ENCODE measurements at places on chromosomes 3 and 15.

DNA sequence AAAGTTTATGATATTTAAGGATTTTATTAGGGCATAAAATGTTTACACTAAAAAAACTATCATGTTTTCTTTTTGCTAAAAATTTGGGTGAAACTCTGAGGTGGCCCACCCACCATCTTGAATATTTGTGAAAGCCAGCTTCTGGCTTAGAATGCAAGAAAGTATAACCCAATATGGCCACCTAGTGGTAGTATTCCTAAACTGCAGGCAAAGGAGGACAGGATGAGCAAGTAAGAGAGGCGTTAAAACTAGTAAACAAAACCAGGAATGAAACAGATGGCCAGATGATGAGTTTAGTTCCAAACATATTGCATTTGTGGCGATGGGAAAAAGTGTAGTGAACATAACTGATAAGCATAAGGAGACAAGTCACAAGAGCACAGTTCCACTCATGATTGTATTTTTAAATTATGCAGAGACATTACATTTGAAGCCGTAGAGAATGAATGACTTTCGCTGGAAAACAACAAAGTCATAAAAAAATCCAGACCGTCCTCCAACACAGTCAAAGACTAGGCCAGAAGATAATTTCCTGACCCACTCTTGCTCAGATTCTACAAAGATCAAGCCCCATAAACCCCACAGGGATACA is 103.3 kb upstream of the PRTG start:
- DNase-seq = no peak

DNA sequence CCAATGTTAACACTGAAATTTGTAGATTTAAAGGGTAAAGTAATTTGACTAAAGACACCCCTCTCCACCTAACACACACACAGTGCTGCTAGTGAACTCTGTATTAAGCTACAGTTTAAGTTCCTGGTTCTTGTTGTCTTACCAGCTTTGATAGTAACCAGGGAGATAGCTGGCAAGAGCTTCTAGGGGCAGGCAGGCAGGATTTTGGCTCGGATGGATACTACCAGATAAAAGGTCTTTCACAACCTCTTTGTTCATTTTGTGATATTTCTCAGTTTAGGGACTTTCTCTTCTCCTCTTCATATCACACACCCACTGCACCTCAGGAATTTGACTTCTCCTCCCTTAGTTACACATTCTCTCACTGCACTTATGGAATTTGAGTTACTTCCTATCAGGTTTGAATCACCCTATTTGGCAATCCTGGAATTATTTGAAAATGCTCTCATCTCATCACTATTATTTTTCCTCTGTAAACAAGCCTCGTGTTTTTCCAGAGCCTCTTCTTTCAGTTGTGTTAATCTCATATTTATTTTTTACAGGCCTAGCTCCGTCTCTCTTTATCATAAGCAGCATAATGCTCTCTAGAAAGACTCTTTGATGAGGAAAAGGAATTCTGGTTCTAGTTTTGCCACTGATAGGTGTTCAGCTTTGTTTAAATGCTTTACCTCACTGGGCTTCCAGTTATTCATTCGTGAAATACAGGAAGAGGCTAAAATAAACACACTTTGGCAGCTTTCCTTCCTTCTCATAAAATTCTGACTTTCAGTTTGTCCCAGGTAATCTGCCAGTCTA is 23.0 kb upstream of the CLDN1 start:
- no peak for DNase-seq

DNA sequence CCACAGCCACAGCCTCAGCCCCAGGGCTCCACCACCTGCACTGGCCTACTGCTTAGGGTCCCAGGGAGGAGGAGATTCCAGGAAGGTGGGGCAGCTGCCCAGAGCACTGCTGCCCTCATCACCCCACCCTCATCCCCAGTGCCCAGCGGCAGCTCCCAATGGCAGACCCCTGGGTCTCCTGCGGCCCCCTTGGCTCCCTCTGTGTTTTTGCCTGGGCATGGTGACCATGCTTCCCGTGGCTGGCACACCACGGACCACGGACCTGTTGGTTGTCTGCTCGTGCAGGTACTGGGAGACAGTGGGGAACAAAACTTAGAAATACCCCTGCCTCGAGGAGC is 2.7 kb downstream of the CHST13 start:
- DNase-seq = no peak

DNA sequence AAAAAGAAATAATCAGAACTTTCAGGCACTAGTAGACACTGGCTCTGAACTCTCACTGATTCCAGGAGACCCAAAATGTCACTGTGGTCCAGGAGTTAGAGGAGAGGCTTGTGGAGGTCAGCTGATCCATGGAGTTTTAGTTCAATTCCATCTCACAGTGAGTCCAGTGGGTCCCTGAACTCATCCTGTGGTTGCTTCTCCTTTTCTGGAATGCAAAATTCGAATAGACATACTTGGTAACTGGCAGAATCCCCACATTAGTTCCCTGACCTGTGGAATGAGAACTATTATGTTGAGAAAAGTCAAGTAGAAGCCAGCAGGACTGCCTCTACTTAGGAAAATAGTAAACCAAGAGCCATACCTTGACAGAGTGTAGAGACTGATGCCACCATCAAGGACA is 87.3 kb upstream of the OXTR start:
- DNase-seq = no peak

DNA sequence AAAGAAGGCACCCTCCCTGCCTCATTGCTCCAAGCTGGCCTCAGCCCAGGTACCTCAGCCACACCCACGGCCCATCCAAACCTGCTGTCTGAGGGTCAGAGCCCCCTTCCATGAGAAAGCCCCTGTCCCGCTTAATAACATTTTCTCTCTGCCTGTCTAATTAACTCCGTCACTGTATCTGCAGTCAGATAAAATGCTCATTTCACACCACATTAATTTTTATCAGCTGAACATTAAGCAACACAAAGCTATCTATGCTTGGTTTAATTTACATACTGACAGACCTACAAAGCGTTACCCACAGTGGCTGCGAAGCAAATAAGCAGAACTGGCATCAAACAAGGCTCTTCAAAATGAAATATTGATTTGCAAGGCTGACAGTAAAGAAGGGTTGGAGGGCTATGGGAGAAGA is 309.8 kb upstream of the ICE2 start:
- no peak for DNase-seq

DNA sequence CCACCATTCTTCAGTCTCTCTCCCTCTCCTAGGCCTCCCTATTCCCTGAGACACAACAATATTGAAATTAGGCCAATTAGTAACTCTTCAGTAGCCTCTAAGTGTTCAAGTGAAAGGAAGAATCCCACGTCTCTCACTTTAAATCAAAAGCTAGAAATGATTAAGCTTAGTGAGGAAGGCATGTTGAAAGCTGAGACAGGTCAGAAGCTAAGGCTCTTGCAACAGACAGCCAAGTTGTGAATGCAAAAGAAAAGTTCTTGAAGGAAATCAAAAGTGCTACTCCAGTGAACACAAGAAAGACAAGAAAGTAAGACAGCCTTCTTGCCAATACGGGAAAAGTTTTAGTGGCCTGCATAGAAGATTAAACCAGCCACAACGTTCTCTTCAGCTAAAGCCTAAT is 41.3 kb downstream of the PPM1L start:
- DNase-seq = no peak

GRCh38 chr3:56064684-56065083 is 403.6 kb downstream of the ERC2 start:
- DNase-seq = no peak

- no peak for DNase-seq
Observed at GRCh38 chr3:43210049-43211027, 76.0 kb upstream of the SNRK start.

DNA sequence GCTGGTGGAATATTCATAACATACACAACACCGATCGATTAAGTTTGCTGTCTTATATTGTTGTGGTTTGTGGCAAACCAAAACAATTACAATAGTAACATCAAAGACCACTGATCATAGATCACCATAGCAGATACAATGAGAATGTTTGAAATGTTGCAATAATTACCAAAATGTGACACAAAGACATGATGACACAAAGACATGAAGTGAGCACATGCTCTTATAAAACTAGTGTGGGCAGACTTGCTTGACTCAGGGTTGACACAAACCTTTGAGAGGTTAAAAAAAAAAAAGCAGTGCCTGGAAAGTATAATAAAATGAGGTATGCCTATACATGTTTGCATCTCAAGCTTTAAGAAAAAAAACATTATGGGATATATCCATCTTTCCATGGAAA is 130.3 kb downstream of the NR1I2 start:
- DNase-seq = no peak

DNA sequence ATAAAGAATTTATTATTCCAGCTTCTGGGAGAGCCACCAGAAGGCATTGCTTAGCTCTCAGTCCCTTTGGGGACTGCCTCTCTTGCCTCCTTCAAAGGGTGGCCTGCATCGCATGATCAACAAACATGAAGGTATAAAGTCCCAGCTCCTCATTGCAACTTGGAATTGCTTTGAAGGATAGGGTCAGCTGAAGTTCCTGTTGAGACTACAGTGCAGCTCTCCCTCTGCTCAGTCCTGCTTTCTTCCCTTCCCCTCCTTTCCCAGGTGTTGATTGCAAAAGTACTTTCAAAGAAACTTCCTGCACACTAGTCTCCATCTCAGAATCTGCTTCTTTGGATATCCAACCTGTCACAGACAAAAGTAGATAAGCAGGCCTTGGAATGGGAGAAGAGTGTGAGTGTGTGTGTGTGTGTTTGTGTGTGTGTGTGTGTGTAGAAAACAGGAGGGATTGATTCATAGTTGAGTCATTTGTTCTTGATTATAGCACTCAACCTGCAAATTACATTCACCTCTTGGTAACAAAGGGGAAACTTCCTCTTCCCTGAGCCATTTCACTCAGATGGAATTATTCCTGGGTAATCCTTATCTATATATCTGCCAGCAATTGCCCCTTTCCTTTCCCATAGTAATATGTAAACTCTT is 13.7 kb downstream of the CCR8 start:
- DNase-seq = no peak

DNA sequence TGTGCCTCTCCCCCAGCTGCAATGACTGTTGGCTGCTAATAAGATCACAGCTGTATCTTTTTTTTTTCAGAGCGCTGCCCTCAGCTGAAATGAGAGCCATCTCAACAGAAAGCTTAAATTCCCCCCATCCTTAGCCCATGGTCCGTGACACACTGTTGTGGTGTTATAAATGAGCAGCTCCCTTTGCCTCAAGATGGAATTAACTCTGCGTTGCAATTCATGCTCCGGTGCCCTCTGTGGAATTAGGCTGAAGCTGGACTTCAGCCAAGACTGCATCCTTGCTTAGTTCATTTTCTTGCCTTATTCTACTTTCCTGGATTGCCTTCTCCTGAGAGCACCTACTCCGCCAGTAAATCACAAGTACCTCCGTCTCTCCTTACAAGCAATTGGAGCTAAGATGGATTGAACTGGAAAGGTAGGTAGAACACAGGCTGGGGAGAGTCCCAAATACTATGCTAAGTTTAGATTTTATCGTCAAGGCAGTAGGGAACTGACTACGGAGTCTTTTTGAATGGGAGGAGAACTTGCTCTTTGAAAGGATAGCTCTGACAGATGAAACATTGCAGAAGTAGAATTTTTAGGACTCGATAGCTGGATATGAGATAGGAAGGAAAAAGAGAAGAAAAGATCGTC is 39.0 kb upstream of the THRB start:
- no peak for DNase-seq

DNA sequence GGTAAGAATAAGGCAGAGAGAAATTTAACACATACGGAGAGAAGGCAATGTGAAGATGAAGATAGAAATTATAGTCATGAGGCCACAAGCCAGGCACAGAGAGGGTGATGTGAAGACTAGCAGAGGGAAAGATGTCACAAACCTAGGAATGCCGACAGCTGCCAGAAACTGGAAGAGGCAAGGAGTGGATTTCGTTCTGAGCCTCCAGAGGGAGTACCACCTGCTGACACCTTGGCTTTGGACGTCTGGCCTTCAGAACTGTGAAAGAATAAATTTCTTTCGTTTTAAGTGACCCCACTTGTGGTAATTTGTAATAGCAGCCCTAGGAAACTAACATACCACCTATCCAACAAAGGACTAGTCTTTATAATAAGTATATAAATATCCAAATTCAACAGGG is 5.0 kb upstream of the SGO1 start:
- no peak for DNase-seq

Data from stimulated activated CD8-positive, alpha-beta memory T cell treated with anti-CD3 and anti-CD28 coated beads, Interleukin-4, amount 100 ng/mL, for 4 hours (primary cell).